ENCODE measurements at places on chromosomes 7 and 10.

GRCh38 chr7:13017333-13017857 lies 330.0 kb downstream of the ARL4A start:
- no peak for DNase-seq

DNA sequence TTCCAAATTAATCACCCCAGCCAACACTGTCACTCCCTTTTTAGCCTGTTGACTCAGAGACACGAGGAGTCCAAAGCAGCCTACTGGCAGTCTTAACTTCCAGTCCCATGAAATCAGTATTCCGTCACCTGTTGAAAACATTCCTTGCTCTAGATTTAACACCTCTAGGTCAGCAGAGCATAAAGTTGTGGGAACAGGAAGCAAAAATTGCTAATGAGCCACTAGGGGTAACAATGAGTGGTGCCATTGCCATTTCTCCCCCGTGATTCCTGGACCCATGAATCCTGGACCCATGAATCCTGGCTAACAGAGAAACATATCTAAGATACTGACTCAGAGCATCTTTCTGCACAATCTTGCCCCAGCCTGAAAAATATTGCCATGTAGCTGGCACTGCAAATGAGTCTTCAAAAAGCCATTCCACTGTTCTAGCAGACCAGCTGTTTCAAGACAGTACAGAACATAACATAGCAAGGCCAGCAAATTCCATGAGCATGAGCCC lies 252.7 kb upstream of the PTER start:
- DNase-seq = no peak

DNA sequence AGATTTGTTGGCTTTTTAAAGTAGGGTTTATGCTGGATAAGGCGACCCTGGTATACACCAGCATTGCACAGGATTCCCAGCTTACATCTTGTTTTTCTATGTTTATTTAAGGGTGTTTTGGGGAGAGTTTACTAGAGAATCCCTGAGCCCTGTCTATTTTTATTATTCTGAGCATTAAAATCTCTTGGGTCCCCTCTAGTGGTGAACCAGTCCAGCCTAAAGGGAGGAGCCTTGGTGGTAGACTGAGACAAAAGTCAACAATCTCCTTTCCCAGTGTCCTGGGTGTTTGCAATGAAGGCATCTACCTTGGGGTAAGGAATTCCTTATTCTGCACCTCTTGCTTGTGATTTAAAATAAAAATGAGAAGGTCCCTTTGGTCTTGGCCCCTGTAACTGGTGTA lies 38.2 kb downstream of the ANTXRL start:
- no peak for DNase-seq

- no peak for DNase-seq
Observed at GRCh38 chr10:8407501-8408021, 353.1 kb downstream of the GATA3 start.

DNA sequence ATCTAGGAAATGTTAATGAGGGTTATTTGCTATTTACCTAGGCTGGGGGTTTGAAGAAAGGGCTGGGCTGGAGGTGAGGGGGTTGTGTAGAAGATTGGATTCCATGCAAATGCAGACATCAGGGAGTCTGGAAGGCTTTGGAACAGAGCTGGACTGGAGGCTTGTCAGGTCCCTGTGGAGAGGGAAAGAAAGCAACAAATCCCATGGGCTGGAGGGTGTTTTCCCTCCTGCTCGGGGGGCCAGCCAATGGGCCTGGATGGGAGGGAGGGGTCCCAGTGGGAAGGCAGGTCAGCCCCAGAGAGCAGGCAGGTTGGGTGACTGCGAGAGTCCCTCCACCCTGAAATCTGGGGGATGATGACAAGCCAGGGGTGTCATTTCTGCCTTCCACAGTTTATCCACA lies 431.8 kb downstream of the RPS24 start:
- no peak for DNase-seq

DNA sequence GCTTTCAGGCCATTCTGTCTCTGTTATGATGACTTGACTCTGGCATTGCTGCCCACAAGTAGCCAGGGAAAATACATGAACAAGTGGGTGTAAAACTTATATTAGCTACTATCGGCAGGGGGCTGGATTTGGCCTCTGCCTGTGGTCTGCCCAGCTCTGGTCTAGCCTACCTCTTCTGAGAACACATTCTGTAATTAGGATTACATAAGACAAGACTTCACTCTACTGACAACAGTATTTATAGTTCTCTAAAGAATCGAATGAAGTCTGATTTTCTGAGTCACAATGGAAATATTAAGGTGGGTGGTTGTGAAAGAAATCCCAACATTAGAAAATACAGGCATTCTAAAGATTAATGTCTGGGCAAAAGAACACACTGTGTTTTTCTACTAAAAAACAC lies 55.5 kb downstream of the DLD start:
- DNase-seq = no peak

- no peak for DNase-seq
Observed at GRCh38 chr10:7541137-7542087, 125.4 kb downstream of the ITIH5 start.

- DNase-seq = no peak
Observed at GRCh38 chr7:107971613-107972012, 31.3 kb downstream of the LAMB1 start.

DNA sequence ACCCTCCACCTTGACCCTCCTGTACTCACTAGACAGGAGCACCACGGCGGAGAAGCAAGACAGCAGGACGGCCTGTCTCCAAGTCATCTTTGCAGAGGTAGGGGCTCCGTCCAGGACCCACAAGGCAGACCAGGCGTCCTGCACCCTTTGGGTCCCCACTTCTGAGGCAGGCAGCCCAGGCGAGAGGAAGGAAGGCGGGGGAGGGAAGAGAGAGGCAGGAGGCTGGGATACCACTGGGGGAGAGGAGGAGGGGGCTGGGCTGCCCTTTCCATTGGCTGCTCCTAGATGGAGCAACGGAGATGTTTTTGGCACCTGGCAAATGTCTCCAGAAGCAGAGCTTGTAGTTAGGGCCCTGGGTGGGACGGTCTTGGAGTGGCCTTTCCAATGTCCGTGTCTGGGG lies at the start of gene UCMA:
UCMA (minus strand) TSS at position 203 of the 400 bp plus-strand sequence; CDS start at position 87, 116 bp downstream.
- no peak for DNase-seq

GRCh38 chr10:71888623-71889387 lies 37.8 kb upstream of the PSAP start:
- DNase-seq = no peak

DNA sequence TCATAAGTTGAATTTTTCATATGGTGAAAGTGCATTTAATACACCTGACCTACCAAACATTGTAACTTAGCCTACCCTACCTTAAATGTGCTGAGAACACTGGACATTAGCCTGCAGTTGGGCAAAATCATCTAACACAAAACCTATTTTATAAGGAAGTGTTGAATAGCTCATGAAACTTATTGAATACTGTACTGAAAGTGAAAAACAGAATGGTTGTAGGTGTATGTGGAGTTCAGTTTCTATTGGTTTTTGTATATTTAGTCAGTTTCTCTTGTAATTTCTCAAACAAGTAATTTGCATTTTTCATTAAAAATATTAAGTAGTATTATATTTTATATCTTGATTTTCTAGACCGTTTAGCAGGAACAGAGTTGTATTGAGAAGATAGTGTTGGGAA lies 15.3 kb downstream of the CCDC7 start:
- DNase-seq = no peak

- DNase-seq = no peak
Observed at GRCh38 chr10:76251841-76252671, 820.6 kb downstream of the LRMDA start.

GRCh38 chr7:22549051-22549450 lies 49.1 kb upstream of the STEAP1B start:
- no peak for DNase-seq

DNA sequence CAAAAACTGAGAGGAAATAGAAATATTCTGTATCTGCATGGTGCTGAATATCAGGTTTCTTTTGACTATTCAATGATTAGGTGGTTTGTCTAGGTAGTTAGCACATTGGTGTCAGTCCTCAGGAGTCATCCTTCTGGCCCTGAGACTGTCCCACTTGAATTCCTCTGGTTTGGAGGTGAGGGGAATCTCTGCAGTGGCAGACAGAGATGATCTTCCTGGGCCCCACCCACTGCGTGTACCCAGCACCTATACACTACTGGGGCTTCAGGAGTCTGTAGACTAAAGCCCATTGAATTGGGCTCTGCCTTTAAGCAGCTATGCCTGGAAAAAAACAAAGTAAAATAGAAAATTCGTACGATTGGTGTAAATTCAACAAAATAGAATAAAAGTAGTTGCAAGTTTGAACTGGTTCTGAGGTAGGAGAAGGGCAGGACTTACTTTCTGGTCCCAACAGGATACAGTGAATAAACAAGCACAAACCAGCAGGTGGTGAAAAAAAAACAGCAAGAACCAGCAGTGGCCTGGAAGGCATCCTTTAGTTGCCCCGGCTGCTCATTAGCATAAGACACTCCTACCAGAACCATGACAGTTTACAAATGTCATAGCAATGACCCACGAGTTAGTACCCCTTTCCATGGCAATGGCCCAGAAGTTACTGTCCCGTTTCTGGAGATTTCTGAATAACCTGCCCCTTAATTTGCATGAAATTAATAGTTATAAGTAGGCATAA lies 1.7 kb downstream of the LIPM start:
- DNase-seq = no peak

GRCh38 chr7:30533886-30534285 lies 29.3 kb upstream of the GGCT start:
- DNase-seq = no peak

DNA sequence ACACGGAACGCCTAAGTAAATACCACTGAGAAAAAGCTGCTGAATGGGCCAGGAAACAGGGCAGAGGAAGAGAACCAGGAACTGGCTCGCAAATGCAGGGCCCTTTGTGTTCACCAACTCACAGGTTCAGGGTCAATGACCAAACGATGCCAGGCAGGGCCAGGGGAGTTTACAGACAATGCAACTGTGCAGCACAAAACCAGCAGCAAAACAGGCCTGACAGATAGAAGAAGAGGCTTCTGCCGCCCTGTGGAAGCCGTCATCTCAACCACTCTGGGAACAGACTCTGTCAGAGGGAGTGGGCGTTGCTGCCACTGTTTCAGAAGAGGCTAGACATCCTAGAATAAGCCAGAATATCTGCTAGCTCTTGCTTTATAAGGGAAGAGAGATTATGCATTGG lies 117.9 kb downstream of the KMT2E start:
- no peak for DNase-seq

GRCh38 chr10:32929634-32930033 lies 28.4 kb downstream of the ITGB1 start:
- no peak for DNase-seq

DNA sequence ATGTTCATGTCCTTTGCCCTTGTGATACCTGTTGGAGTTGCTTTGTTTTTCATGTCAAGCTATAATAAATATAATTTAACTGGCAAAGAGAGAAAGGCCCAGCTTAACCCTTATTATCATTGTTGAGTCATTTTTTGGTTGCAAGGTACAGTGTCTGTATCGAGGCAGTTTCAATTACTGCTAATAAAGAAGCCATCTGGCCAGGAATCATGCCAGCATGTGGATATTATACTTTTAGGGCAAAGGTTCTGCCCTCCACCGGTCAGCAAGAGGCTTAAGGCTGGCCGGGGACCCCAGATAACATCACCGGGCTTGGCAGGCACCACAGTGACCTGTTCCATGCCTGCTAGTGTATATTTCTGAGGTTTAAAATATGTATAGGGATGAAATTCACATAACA lies 9.0 kb upstream of the CYP3A4 start:
- DNase-seq = no peak

DNA sequence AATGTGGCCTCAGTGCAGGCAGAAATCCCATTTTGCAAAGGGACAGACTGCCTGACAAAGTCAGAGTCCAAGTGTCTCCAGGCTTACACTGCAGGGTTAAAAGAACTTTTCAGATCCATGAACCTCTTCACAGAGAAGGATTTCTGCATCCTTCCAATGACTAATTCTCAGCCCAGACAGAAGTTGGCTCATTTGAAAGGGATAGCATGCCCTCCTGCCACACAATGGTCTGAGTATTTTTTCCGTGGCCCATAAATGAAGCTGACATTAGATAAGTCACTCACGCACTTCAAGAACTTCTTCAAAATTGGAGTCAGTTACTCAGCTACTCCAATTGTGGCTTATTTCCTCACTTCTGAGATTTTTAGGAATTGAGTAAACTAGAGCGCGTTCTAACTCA lies 170.2 kb downstream of the PLXNA4 start:
- DNase-seq = no peak

DNA sequence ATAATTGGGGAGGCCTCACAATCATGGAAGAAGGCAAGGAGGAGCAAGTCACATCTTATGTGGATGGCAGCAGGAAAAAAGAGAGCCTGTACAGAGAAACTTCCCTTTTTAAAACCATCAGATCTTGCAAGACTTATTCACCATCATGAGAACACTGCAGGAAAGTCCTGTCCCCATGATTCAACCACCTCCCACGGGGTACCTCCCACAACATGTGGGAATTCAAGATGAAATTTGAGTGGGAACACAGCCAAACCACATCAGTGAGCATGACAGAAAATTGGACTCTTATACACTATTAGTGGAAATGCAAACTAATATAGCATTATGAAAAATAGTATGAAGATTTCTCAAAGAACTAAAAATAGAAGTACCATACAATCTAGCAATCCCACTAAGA lies 271.2 kb downstream of the MAGI2 start:
- no peak for DNase-seq

- DNase-seq = no peak
Observed at GRCh38 chr10:31612082-31612481, 293.1 kb downstream of the ZEB1 start.

DNA sequence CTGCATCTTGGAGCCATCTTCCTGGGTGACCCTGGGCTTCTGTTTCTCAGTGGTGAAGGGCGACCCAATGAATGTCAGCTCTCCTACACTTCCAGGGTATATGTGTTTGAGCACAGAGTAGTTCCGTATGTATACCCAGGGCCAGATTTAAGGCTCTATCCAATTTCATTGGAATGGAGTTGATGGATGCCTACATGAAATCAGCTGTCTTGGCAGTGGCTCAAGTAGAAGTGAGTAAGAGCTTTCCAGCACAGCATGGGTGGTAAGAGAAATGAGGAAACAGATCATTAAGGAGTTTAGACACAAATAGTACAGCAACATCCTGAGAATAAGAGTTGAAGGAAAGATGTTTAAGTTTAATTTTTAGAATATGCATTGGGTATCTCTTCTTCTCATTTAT lies 433.0 kb downstream of the PAXIP1 start:
- DNase-seq = no peak

DNA sequence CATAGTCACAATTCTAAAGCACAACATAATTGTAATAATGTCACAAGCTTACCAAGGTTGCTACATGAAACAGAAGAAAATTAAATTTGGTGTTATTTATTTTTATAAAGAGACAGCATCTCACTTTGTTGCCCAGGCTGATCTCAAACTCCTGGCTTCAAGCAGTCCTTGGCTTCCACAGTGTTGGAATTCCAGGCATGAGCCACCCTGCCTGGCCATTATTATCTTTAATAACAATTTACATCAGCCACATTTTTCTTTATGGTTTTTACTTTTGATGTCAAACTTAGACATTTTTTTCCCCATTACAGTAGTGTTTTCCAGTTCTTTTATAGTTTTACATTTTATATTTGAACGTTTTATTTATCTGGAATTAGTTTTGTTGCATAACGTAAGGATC lies 46.7 kb downstream of the BMPR1A start:
- DNase-seq = no peak

GRCh38 chr10:99364125-99364524 lies 35.0 kb downstream of the CNNM1 start:
- no peak for DNase-seq

- no peak for DNase-seq
Observed at GRCh38 chr7:37282927-37283326, 165.7 kb downstream of the ELMO1 start.

Measured in NCI-H187 (cell line).